ENCODE measurements at places on chromosomes 7 and 10. TPM values are rescaled to one million over a fixed set of nuclear protein-coding genes. Genes with fewer than 3 reads are reported as not detected.

RTKN2 gene
- 8.5 TPM for total RNA-seq

NKX1-2 gene
- total RNA-seq = not detected

OR2A5 gene
- not detected for total RNA-seq

PLXNA4 gene
- total RNA-seq = 5.5 TPM

PLPP4 gene
- 3.9 TPM for total RNA-seq

ZNF394 gene
- total RNA-seq = 33.4 TPM

HSPA14 gene
- 39.9 TPM for total RNA-seq

FGFBP3 gene
- total RNA-seq = not detected

SLC26A4 gene
- total RNA-seq = 6.8 TPM

FAM25A gene
- total RNA-seq = not detected

GIMAP8 gene
- total RNA-seq = not detected

ABCC2 gene
- 0.80 TPM for total RNA-seq

MUC3A gene
- total RNA-seq = not detected

LYZL2 gene
- not detected for total RNA-seq

DKK1 gene
- 44.7 TPM for total RNA-seq

KCTD7 gene
- 10.7 TPM for total RNA-seq

SPDYE9 gene
- total RNA-seq = not detected

VENTX gene
- total RNA-seq = not detected

IDI2 gene
- not detected for total RNA-seq

TUBB8 gene
- not detected for total RNA-seq

TPST1 gene
- total RNA-seq = 73.3 TPM

KLHDC10 gene
- 28.5 TPM for total RNA-seq

WNT16 gene
- total RNA-seq = not detected

SLC26A3 gene
- not detected for total RNA-seq

PGAM2 gene
- total RNA-seq = 0.39 TPM

CCDC71L gene
- total RNA-seq = 29.7 TPM

PTCD1 gene
- 9.7 TPM for total RNA-seq

HKDC1 gene
- total RNA-seq = 0.69 TPM

FZD8 gene
- 10.5 TPM for total RNA-seq

PPP1R17 gene
- total RNA-seq = not detected
